ENCODE measurements at places on chromosomes 11 and 22.

GRCh38 chr11:27926486-27926885 is 181.5 kb downstream of the KIF18A start:
- no peak for DNase-seq

- no peak for DNase-seq
These were observed 940.4 kb downstream of the DLG2 start for GRCh38 chr11:84686716-84687115.

- DNase-seq, result no peak
These were observed 96.5 kb downstream of the LUZP2 start for GRCh38 chr11:24593332-24593731.

- no peak for DNase-seq
These were observed 511 bp downstream of the DGKZ start for GRCh38 chr11:46347637-46348311.

DNA sequence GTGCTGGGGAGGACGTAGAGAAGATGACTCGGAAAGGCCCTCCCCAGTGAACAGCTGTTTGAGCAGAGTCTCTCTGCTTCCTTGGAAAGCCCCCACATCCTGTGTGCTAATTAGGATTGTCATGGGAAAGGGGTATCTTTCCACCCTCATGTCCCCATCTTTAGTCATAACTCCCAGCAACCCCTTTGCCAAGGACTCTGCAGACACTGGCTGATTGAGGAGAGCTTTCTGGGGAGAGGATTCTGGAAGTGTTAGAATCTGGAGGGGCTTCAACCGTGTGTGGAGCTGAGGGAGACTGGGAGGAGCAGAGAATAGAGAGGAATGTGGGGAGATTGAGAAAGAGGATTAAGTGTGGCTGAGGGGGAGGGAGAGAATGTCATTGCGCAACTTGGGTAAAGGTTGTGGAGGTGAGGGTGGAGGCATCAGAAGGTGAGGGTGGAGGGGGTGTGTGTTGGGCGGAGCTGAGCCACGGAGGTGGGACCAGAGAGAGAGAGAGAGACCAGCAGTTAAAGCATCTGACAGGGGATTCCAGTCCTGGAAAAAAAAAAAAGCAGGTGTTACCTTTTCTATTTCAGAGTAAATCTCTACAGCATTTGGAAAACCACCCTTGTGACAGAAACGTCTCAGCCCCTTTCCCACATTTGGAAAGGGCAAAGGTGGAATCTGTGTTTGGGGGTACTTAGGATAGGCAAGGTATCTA is 2.2 kb downstream of the DTX4 start:
- DNase-seq, result no peak

- no peak for DNase-seq
These were observed 2.3 kb downstream of the FRMD8 start for GRCh38 chr11:65388731-65389130.

GRCh38 chr22:41532908-41533825 is 11.1 kb downstream of the POLR3H start:
- peak; percentile 6 for DNase-seq

GRCh38 chr22:50271519-50271970 is 1.4 kb upstream of the MAPK11 start:
- DNase-seq, result peak; percentile 57

DNA sequence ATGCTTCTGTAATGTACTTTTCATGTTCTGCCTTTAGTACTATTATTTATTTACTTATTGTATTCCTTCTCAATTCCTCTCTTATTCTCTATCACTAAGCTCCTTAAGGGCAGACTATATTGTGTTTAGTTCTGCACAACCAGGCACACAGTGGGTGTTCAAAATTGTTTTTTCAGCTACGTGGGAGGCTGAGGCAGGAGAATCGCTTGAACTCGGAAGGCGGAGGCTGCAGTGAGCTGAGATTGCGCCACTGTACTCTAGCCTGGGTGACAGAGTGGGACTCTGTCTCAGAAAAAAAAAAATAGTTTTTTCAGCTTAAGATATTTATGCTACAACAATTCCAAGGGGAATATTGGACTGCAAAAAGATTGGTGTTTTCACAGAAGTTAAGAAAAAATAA is 17.4 kb upstream of the DDX17 start:
- no peak for DNase-seq

DNA sequence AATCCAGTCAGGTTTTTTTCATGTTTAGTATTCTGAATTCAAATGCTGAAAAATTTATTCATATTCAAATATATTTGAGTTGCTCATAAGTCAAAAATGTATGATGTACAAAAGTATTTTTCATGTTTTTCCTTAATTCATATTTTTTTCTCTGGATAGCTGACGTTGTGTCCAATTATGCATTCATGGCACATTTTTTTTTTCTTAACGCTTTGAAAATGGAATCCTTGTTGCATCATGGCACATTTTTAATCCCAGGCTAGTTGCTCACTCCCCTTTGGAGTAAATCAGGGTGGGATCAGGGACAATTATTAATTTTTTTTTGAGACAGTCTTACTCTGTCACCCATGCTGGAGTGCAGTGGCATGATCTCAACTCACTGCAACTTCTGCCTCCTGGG is 14.1 kb downstream of the BIRC3 start:
- DNase-seq, result no peak

- DNase-seq, result no peak
These were observed 611.7 kb downstream of the NTM start for GRCh38 chr11:131982154-131982553.

DNA sequence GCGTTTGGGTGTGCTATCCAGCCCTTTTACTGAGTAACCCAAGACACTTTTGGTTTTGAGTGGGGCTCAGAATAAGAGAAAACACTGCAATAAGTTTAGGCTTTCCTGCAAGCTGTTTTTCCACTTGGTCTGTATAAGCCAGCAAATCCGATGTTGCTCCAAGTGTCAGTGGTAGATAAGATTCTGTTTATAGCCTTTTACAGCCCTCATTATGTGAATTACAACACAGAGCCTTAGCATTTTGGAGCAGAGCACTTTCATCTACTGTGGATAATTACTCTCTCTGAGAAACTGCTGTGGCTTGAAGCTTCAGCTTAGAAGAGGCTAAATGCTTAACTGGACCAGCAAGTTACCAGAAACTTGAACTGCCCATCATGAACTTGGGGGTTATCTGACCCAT is 601.1 kb downstream of the JRKL start:
- DNase-seq, result no peak

GRCh38 chr11:58024601-58025091 is 965 bp downstream of the OR9Q1 start:
- DNase-seq, result no peak

DNA sequence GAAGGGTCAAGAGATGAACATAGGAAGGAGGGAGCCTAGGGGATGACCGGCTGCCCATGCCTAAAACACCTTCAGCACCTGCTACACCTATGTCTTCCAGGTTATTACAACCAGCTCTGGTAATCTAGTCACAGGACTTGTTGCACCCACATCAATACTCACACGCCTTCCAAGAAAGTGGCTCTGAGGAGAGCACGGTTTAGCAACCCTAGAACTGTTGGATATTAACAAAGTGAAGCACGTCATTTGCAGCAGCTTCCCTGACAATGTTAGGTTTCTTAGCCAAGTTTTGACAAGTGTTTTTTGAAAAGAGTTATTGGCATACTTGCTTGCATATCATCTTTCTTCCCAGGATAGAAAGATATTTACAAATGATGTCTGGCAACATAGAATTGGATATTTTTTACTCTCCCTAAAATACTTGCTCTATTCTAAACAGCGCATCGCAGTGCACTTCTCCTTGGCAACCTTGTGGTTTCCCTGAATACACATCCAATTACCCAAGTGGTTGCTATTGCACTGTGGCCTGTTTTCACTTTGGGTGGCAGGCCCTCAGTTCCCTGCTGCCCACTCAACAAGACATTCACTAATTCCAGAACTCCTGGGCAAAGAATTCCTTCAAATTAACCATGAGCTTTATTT is 94.3 kb upstream of the ARHGAP42 start:
- DNase-seq, result no peak

DNA sequence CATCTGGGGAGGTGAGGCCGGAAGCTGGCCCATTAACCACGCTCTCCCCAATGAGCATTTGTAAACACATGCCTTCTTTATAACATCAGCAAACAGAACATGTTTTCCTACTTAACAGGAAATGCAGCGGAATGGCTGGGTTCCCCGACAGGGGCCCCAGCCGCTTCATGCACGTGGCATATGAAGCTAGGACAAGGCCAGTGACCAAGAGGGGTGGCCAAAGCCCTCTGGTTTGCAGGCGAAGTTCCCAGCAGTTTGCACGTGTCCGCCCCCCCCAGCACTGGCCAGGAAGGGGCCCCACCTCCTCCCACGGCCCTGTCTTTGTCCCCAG is 38.7 kb upstream of the LINC01488 start:
- DNase-seq, result no peak

- DNase-seq, result no peak
These were observed 75.8 kb downstream of the CD44 start for GRCh38 chr11:35214792-35215193.

DNA sequence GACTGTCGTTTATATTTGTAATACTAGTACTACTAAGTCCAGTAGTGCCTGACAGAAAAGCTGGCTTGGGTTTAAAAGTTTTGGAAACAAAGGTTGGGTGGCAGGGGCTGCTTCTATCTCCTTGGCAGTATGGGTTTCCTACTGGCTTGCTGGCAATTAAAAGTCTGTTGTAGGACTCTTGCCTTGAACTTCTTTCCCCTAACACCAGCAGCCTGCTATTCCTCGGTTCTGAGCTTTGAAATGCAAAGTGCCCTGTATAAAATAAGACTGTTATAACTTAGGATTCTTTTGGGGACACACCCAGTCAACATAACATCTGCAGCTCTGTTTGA is 1.3 kb downstream of the RNF169 start:
- no peak for DNase-seq

GRCh38 chr11:104134745-104135144 is 29.2 kb downstream of the PDGFD start:
- DNase-seq, result no peak

DNA sequence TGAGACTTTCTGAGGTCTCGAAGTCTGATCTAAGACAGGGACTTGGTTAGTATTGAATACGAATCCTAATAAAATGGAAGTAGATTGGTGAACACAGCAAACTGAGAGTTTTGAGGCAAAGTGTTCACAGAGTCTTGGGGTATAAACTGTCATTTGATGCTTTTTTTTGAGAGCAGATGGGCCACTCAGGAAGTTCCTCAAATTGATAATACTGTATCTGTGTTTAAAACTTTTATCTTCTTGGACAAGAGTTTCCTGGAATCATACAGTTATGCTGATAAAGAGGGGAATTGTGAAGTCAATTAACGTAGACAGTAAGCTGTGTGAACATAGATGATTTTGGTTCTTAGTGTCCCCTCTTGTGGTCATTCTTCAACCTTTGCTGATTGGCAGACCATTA is 80.0 kb upstream of the CLPB start:
- DNase-seq, result no peak

GRCh38 chr11:64234647-64235379 is 429 bp downstream of the VEGFB start:
- DNase-seq, result peak; percentile 40

GRCh38 chr11:117830072-117830471 is 5.5 kb upstream of the FXYD2 start:
- no peak for DNase-seq

- DNase-seq, result peak; percentile 40
These were observed 547 bp downstream of the UVRAG start for GRCh38 chr11:75815345-75816168.

DNA sequence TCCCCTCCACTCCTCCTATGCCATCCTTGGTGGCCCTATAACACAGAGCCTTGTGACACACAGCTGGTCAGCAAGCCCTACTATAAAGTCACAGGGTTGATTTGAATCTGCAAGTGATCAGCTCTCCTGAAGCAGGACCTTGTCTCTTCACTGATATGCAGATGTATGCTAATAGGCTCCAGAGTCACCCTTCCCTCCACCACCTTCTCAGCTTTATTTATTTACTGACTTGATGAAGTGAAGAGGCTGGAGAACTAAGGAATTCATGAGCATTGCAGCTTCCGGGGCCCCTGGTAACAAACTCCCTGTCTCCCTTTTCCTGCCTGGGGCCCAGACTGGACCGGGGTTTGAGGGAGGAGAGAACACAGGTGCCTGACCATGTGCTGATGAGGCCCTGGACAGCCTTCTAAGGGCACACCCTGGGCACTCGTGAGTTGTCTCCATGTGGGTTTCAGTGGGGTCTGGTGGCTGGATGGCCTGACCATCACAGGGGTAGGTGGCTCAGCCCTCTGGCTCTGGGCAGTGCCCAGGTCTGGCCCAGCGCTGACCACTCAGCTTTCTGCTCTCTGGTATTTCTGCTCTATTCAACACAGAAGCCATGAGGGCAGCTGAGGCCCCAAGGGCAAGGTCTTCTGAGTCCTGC is 307.5 kb downstream of the NTM start:
- DNase-seq, result no peak

DNA sequence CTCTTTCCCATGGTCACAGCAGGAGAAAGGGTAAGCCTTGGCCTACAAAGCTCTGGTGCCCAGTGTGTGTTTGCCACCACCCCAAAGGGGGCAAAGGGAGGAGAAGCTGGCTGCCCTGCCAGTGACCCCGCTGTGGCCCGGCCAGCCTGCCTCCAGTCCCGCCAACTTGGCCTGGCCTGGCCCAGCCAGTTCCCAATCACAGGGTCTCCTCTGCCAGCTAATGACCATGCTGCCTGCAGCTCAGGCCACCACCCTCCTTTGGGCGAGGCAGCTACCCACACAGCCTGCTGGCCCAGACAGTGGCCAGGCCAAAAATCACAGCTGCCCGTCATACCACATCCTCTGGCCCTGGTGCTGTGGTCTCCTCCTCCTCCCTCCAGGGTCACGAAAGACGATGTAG is 5.1 kb downstream of the GDPD5 start:
- no peak for DNase-seq

DNA sequence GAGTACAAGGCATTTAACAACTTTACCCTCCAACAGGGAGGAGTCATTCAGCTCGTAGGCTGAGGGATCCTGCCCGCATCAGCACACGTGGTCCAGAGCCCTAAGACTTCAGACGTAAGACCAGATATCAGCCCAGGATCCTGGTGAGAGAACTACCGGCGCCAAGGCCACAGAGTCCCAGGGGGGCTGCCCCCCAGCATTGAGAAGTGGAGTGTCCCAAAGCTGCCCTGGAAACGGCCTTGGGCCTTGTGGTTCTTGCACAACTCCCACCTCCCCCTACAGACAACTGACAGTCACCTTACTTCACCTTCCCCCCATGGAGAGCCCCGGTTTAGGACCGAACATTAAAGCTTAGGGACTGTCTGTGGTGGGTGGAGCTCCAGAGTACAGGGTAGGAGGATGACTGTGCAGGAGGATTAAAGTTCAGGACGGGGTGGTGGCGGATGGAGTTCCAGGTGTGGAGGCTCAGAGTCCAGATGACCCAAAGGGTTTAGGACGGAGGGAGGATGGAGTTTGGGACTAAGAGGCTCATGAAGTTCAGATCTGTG is 1.0 kb downstream of the C11orf91 start:
- DNase-seq, result no peak

- peak; percentile 14 for DNase-seq
These were observed 10.2 kb upstream of the P4HA3 start for GRCh38 chr11:74321487-74322188.
